PC-9 (cell line): ENCODE measurements at places on chromosomes 1 and 21. TPM values are rescaled to one million over a fixed set of nuclear protein-coding genes. Genes with fewer than 3 reads are reported as not detected.

MRPL20 gene
- 90.5 and 90.8 TPM in 2 replicates for total RNA-seq

GBP2 gene
- total RNA-seq: 7.0 and 9.6 TPM in 2 replicates

CLCA1 gene
- not detected in 2 replicates for total RNA-seq

GRCh38 chr1:223551610-223552009, 113.9 kb downstream of the CAPN8 start:
- DNase-seq: no peak

DNA sequence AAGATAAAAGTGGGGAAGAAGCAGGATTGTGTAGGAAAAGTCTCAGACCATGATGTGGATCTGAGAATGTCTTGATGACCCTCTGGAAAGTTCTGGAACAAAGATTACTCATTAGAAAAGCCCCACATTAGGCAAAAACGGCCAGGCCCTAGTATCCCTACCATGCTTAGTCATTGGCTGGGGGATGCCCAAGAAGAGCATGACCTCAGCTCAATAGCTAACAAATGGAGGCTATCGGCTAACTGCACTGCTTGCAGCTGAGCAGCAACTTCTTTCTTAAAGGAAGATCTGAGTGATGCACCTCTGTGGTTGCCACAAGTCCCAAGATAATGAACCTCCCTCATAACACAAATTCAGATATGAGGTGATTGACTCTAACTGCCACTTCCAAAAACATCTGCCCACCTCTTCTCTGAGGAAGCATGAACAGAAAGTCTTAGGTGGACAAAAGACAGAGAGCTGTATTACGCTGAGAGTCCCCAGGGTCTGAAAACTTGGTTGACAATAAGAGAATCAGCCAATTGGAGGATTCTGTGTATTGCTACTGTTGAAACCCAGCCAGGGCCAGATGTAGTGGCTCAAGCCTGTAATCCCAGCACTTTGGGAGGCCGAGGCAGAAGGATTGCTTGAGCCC, 64.6 kb upstream of the AK4 start:
- no peak for DNase-seq

GRCh38 chr21:10463156-10463555, 58.2 kb upstream of the TPTE start:
- DNase-seq: no peak

DNA sequence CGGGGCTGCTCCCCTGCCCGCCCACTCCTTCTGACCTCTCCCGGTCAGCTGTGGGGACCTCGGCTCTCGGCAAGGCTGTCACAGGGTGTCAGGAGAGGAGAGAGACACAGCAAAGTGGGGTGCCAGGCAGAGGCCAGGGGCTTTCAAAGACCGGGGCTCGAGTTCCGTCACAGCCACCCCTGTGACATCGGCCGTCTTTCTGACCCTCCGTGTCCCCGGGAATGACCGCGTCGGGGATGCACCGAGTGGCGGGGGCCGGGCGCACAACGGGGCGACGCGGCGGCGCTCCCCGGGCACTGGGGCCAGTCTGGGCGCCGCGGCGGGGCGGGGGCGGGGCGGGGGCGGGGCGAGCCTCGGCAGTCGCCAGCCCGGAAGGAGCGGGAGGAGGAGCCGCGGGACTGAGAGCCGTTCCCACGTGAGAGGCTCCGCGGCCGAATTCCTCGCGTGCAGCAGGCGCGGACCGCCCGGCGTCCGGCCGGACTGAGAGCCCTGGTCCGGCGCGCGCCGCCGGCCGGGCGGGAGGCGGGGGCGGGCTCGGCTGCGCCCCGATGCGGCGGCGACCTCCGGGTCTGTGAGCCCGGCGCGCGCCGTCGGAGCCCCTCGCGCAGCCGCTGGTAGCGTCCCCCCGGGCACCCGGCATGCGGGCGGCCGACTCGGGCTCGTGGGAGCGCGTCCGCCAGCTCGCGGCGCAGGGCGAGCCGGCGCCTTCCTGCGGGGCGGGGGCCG, 229.7 kb upstream of the TMEM51 start:
- DNase-seq: no peak

- no peak for DNase-seq
These were observed 58.2 kb downstream of the LMX1A start for GRCh38 chr1:165298203-165298820.

DNA sequence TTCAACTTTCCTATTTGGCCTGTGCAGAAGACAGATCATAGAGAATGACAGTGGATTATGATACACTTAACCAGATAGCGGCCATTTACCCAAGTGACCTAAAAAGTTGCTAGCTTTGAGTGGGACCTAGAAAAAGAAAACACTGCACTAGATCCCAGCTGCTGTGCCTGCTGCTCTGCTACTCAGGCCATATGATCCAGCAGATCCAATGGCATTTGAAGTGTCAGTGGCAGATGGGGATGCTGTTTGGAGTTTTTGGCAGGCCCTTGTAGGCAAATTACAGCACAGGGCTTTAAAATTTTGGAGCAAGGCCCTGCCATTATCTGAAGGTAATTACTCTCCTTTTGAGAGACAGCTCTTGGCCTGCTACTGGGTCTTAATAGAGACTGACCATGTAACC, 74.0 kb upstream of the KCNE2 start:
- DNase-seq: no peak

GRCh38 chr1:200874694-200875093, 1.9 kb downstream of the GPR25 start:
- no peak for DNase-seq

GRCh38 chr1:7454895-7455784, 316.0 kb upstream of the VAMP3 start:
- no peak for DNase-seq
